Fibroblast of pulmonary artery (primary cell): ENCODE measurements at places on chromosomes 13 and 19.
A peak's percentile ranks its signal among the peaks of the same experiment; 100 is the strongest.

DNA sequence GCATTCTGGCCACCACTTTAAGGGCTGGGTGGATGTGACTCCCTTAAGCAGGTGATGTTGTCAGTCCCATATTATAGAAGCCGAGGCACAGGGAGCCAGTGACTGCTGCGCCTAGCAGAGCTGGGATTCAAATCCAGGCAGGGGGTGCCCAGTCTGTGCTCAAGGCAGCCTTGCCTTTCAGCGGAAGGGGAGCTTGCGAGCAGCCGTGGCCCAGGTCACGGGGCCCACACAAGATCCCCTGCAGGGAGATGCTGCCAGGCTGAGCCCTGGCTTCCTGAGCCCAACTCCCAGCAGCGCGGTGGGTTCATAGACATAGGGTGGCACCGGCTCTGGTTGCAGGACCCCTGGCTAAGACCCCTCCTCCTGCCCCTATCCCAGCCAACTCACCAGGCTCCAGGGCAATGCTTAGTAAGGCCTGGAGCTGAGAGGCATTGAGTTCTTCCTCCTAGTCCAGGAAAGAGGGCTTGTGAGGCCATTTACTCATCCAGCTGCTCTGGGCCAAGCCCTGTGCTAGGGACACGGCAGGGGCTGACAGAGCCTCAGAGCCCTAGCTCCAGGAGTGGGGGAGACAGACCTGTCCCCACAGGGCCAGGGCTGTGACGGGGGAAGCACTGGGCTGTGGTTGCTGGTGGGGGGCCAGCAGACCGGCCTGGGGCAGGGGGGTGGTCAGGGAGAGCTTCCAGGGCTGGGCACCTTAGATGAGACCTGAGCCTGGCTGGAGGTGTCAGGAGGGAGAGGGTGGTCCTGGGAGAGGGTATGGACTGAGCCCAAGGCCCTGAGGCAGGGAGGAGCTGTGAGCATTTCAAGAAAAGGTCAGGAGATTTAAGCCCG, 9.6 kb downstream of the CAPN12 start:
- DNase-seq, result no peak

- DNase-seq, result peak; percentile 51
Observed at GRCh38 chr13:46170687-46171086, 11.3 kb downstream of the LCP1 start.

DNA sequence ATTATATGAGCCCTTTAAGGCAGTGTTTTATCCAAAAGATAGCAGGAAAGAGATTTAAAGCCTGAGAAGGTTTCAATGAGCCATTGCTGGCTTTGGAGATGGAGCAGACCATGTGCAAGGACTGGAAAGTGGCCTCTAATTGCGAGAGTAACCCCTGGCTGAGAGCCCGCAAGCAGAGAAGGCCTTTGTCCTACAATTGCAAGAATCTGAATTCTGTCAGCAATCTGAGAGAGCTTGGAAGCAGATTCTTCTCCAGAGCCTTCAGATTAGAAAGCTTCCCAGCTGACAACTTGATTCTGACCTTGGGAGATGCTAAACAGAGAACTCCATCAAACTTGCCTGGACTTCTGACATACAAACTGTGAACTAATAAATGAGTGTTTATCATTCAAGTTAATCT, 528.7 kb upstream of the KLF12 start:
- peak; percentile 10 for DNase-seq

- DNase-seq, result no peak
Observed at GRCh38 chr19:32022044-32022640, 323.3 kb upstream of the ZNF507 start.
